Left renal pelvis (tissue), 4 donors: ENCODE measurements at places on chromosomes 16 and 17.

- no peak for DNase-seq
Measured at GRCh38 chr17:82287868-82288801, 14.6 kb upstream of the CSNK1D start.

- no peak for DNase-seq
Measured at GRCh38 chr16:11129378-11129781, 126.6 kb downstream of the SOCS1 start.

DNA sequence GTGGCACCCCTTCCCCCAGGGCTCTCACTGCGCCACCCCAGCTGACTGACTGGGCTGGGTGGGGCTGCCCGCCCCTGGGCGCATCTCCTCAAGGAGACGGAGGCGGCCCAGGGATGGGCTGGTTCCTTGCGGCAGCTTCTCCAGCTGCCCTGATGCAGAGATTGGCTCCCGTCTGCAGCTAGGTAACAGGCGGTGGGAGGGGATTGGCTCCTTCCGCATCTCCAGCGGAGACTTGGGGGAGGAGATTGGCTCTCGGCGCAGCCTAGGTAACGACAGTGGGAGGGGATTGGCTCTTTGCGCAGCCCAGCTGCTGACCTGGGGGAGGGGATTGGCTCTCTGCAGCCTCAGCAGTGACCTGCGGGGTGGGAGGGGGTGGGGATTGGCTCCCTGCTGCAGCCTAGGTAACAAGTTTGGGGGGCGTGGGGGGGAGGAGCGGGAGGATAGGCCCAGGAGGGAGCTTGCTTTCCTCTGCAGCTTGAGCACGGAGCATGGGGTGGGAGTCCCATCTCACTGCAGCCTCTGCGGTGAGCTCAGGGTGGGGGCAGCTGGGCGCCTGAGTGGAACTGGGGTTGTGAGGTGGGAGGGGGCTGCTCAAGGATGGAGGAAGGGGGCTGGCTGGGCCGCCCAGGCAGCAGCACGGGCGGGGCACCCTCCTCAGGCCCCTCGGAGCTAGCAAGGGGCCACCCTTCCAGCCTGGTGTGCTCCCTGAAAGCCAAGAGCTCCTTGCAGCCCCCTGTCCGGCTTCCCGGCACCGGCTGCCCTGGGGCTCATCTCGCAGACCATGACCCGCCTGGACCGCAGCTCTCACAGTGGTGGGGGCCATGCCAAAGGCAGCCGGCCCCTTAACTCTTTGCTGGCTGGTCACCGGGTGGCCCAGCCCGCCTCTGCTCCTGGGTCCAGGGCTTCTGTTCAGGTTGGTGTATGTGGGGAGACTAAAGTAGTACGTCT, 6.4 kb downstream of the NFE2L1 start:
- DNase-seq, result peak; percentile 81

DNA sequence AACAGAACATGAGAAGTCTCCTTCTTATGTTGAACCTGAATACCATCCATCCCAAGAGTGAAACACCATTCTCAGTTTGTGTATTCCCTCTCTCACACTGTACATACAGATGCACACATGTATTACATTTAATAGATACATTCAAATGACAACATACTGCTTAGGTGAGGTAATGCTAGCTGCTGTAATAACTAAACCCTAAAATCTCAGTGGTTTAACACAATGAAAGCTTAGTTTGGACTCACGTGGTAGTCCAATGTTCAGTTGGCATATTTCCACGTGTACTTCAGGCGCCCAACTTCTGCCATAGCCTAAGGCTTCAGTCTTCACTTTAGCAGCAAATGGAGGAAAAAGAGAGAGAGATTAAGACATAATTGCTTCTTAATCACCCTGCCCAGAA, 351.1 kb upstream of the PMFBP1 start:
- no peak for DNase-seq

DNA sequence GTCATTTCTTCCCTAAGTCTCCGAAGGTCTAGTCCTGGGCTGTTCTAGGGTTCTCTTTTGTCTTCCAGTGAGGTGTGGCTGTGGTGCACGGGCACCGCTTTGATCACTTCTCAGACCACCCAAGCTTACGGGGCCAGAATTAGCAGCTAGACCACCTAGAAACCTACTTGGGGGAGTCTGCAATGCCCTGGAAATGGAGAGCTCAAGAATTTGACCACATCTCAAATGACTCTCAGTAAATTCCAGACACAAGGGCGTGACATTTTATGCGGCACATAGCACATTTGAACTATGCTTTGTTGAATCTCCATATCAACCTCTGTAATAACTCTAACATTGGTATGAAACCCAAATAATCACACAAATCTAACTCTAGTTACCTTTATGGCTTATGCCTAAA, 24.9 kb downstream of the TRIM16 start:
- no peak for DNase-seq

GRCh38 chr17:53724726-53725125, 98.0 kb upstream of the KIF2B start:
- DNase-seq, result no peak

GRCh38 chr16:57786632-57787518, 15.4 kb downstream of the KIFC3 start:
- no peak for DNase-seq

DNA sequence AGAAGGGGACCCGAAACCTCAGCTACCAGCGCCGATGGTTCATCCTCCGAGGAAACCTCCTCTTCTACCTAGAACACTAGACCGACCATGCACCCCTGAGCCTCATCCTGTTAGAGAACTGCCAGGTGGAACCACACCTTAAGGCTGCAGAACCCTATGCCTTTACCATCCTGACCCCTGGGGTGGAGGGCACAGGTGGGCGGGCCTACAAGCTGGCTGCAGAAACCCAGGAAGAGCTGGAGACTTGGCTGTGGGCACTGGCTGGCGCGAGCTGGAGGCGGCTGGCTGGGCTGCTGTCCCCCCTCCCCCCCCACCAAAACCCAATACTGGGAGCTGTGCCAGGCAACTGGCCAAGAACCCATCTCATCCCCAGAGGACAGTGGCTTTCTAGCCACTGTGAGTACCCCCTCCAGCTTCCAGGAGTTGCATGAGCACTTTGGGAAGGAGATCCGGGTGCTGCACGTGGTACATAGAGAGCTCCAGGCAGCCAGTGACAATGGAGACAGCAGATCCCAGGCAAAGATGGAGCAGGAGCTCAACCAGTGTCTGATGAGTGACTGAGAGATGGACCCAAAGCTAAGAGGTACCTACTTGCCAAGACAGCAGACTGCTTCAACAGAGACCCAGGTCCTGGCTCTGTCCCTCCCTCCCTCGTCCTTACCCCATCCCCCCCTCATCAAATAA, 1.4 kb upstream of the CD2BP2 start:
- no peak for DNase-seq

GRCh38 chr16:50036426-50036825, 11.4 kb downstream of the CNEP1R1 start:
- no peak for DNase-seq

DNA sequence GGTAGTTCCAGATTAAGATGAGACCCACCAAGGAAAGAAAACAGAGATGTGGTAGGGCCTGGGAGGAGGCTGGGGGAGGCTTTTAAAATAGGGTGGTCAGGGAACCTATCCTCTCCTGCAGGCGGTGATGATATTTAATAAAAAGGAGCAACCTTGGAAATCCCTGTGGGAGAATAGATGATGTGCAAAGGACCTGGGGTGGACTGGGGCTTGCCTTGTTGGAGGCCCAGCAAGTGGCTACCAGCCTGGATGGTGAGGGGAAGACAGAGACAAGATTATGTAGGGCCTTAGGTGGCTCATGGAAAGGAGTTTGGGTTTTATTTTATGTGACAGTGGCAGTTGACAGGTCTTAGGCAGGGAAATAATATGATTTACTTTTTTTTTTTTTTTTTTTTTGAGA, 1.8 kb downstream of the POLR3E start:
- DNase-seq, result no peak

- DNase-seq, result no peak
Measured at GRCh38 chr17:83098241-83099085, 19.1 kb downstream of the METRNL start.

- no peak for DNase-seq
Measured at GRCh38 chr17:80892900-80893603, 98.6 kb upstream of the CHMP6 start.

- no peak for DNase-seq
Measured at GRCh38 chr16:14446796-14447195, 183.3 kb downstream of the PARN start.

- no peak for DNase-seq
Measured at GRCh38 chr17:38320482-38320881, 23.3 kb downstream of the GPR179 start.

DNA sequence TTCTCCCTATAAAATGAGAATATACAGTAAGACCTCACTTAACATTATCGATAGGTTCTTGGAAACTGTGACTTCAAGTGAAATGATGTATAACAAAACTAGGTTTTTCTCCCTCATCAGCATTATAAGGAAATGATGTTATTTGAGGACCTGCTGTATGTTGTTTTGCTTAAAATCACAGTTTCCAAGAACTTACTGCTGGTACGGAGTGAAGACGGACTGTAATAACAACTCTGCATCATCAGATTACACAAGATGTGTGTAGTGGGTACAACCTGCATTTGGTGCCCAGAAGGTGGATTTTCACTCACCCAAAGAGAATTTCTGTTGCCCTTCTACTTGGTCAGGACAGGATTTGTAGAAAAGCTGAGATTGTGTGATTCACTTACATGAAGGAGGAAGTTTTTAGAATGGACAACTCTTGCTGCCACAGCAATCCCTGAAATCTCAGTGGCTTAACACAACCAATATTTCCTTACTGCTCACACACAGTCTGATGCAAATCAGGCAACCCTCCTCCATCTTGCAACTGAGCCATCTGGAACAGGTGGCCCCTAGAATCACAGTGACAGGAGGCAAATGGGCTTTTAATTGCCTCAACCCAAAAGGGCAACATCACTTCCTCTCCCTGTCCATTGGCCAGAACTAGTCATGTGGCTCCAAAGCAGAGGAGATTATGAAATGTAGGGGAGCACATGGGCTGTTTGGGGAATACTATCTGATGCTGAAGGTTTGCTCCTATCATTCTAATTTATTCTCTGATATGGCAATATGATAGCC, 67.6 kb upstream of the CACNG5 start:
- DNase-seq, result no peak

GRCh38 chr16:88499836-88500251, 46.8 kb downstream of the ZFPM1 start:
- no peak for DNase-seq

- no peak for DNase-seq
Measured at GRCh38 chr17:50848711-50849110, 13.3 kb downstream of the WFIKKN2 start.

GRCh38 chr17:10702574-10702973, 5.2 kb downstream of the ADPRM start:
- no peak for DNase-seq

DNA sequence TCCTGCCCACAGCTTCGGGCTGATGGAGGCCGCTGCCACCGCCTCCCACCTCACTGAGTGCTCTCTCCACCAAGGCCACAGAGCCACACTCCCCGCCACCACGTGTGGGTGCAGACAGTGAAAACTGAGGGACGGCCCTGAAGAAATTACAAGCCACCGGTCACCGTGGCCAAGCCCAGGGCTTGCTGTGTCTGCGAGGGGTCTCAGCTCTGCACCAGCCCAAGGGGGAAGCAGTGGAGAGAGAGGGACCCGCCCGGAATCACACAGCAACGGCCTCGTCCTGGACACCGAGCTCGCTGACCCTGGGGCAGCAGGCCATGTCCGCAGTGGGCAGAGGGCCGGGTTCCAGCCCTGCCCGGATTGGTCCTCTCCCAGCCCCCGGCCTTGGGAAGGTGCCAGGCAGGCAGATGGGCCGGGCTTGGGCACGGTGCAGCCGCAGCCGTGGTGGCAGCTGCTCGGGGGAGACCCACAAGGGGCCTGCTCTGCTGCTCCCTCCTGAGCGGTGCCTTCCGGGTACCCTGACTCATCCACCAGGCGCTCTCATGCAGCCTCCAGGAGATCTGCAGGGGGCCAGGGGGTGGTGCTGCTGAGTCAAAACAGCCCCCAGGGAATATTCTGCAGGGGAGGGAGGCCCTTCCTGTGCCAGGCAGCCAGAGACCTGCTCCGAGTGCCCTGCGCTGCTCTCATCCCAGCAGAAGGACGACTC, 52.0 kb downstream of the CBFA2T3 start:
- no peak for DNase-seq

DNA sequence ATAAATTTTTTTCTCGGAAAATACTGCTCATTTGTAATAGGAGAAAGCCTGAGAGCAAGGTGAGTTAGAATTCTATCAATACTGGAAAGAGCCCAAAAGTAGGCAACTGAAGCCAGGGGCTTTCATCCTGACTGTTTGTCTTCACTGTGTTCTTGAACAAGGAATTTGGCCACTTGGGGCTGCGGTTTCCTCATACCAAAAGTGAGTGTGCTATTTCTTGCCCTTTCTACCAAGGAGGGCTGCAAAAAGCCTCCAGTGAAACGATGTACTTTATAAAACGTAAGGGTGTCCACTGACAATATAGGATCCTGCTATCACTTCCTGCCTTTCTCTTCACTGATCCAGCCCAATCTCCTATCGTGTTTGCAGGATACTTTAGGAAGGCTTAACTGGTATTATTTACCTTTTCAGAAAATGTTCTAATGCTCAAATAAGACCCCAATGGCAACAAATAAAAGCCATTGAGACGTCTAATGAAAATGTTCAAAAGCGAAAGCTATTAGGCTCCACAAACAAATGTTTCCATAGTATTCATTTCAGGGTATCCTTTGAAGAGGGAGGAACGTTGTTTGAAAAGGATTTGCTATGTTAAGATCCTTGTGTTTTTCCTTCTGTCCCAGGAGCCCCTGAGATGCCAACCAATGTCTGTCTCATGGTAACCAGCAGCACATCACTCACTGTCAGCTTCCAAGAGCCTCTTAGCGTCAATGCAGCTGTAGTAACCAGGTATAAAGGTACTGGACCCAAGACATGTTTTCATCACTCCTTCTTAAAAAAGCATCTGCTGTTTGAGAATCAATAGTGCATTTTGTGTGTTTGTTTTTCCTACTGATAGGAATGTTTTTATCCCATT, 219.3 kb upstream of the NOG start:
- no peak for DNase-seq

DNA sequence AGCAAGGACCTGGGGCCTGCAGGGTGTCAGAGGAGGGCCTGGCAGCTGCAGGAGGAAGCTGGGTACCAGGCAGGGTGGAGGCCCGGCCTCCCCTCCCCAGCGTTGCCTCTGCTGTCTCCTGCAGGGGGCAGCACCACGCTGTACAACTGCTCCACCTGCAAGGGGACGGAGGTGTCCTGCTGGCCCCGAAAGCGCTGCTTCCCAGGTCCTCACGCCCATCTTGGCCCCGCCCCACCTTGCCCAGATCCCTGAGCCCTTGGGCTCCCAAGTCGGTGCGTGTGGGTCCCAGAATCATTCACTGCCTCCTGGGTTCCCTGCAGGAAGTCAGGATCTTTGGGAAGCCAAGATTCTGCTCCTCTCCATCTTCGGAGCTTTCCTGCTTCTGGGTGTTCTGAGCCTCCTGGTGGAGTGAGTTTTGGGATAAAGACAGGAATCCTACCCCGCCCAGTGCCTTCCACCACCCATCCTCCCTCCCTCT, 1.2 kb downstream of the TMEM95 start:
- DNase-seq, result no peak
